ENCODE measurements at places on chromosomes 5 and 9. TPM values are rescaled to one million over a fixed set of nuclear protein-coding genes. Genes with fewer than 3 reads are reported as not detected.

PCDHA9 gene
- total RNA-seq: not detected

TLX3 gene
- not detected for total RNA-seq

MYMK gene
- not detected for total RNA-seq

NTRK2 gene
- 1.6 TPM for total RNA-seq

ADAMTS16 gene
- not detected for total RNA-seq

GRXCR2 gene
- not detected for total RNA-seq

NR6A1 gene
- 1.8 TPM for total RNA-seq

ANKDD1B gene
- 0.48 TPM for total RNA-seq

AMBP gene
- total RNA-seq: not detected

OR13C2 gene
- not detected for total RNA-seq

KCNMB1 gene
- total RNA-seq: not detected

DNA sequence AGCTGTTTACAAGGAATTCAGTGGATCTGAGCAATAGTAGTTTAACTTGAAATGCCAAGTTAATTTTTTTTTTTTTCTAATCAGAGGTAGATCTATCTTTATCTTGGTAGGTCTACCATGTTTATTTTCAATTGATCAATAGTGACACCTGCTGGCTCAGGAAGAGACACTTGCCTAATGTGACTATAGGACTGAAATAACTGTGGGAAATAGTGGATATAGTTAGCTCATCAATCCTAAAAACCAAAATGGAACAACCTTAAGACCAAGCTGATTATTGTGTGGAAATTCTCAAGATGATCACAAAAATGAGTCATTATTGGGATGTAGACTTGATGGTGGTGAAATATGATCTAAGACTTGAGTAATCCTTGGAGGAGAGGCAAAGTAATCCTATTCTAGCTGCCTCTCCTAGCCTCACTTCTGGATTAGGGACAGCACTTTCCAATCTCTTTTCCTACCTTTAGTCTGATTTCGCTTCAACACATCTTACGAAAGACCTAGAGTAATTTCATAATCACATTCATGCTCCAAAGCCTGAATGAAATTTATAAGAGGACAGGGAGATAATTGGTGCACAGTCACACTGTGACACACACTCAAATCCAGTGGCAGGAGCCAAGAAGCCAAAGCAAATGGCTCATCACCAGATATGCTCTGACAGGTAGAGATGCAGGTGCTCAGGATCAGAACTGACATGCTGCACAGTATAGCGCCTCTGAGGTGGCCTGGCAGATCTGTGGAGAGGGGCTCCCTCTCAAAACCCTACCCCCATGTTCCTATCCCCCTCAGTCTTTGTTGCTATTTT is 156.3 kb downstream of the HMHB1 start:
- no peaks in the 10 kb centered on the region for H3K36me3 ChIP-seq
- no peak for DNase-seq
- peaks cover 30% of the 10 kb centered on the region for H3K27me3 ChIP-seq
- H3K27ac ChIP-seq: no peak overlapping the region

GRCh38 chr9:5622016-5622415 is 6.9 kb upstream of the RIC1 start:
- peaks cover 28% of the 10 kb centered on the region for H3K36me3 ChIP-seq
- peaks cover 42% of the 10 kb centered on the region for H3K4me1 ChIP-seq
- no peaks in the 10 kb centered on the region for H3K27me3 ChIP-seq
- no peak overlapping the region for H3K27ac ChIP-seq
- no peak overlapping the region for H3K4me3 ChIP-seq

DNA sequence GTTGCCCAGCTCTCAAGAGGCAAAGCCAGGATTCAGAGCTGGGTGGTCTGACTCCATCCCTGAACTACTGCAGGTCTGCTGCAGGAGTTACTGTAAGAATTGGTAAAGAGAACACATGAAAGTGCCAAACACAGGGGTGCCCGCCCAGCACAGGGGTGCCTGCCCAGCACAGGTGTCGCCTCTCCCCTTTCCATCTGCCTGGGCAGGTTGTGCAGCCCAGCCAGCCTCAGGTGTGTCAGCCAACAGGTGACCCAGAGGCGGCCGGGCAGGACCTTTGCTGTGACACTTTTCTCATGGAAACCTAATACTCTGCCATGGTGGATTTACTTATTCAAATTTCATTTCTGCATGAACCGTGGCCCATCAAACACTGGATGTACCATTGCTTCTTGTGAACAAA is 289.7 kb upstream of the IRX4 start:
- H3K4me1 ChIP-seq: no peaks in the 10 kb centered on the region
- no peaks in the 10 kb centered on the region for H3K27me3 ChIP-seq
- H3K4me3 ChIP-seq: no peak overlapping the region
- DNase-seq: no peak

DNA sequence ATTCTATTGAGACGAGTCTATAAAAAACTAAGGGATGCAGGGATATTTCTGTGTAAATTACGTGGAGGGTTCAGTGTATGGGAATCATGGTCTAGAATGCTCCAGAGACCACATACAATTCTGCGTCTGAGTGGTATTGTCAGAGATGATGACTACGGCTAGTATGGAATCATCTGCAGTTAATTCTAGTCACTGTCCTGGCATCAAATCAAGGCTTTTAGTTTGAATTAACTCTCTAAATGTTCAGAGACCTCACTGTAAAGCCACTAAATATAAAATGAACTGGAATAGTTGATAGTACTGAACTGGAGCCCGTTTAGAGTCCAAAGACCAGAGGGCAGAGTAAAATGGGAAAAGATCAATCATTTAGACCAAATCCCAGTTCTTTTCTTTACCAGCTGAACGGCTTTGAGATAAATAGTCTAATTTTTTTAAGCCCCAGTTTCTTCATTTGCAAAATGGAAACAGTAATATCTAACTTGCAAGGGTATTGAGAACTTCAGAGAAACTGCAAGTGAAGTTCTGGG is 599.8 kb downstream of the EBF1 start:
- no peak for DNase-seq
- H3K4me1 ChIP-seq: no peaks in the 10 kb centered on the region
- H3K27ac ChIP-seq: no peak overlapping the region
- no peaks in the 10 kb centered on the region for H3K27me3 ChIP-seq
- no peaks in the 10 kb centered on the region for H3K36me3 ChIP-seq
- H3K4me3 ChIP-seq: no peak overlapping the region

DNA sequence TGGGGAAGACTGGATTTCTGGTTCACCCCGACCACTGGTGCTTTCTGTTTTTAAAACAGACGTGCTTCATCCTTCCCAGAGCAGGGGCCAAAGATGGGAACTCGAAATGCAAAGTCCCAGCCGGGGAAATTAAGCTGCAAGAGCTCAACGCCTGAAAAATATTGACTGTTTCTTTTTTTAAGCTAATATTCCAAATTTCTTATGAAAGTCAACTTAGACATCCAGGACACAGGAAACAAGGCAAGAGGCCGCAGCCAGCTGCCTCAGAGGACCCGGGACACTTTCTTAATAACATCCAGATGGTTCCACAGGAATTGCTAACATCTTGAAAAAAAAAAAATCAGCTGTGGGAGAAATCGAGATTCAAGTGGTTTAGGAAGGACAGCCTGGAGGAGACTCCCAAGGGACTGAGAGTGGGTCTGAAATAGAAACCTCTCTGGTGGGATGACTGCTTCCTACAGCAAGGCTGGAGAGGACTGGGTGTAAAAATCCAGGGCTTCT is 144.9 kb downstream of the FGF1 start:
- peaks cover 7% of the 10 kb centered on the region for H3K27me3 ChIP-seq
- no peaks in the 10 kb centered on the region for H3K36me3 ChIP-seq
- no peak overlapping the region for H3K27ac ChIP-seq
- DNase-seq: no peak
- H3K4me1 ChIP-seq: no peaks in the 10 kb centered on the region

DNA sequence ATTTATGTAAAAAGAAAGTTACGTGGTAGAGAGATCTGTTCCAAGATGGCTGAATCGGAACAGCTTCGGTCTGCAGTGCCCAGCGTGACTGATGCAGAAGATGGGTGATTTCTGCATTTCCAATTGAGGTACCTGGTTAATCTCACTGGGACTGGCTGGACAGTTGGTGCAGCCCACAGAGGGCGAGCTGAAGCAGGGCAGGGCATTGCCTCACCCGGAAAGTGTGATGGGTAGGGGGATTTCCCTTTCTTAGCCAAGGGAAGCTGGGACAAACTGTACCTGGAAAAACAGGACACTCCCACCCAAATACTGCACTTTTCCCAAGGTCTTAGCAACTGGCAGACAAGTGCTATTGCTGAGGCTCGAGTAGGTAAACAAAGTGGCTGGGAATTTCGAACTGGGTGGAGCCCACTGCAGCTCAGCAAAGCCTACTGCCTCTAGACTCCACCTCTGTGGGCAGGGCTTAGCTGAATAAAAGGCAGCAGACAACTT is 13.1 kb upstream of the HSD17B4 start:
- H3K27me3 ChIP-seq: peaks cover 34% of the 10 kb centered on the region
- peak overlapping the region; percentile 68 for H3K4me3 ChIP-seq
- H3K36me3 ChIP-seq: no peaks in the 10 kb centered on the region
- no peak for DNase-seq
- H3K4me1 ChIP-seq: peaks cover 8% of the 10 kb centered on the region

GRCh38 chr5:180208038-180208434 is 975 bp downstream of the RASGEF1C start:
- no peak for DNase-seq
- H3K36me3 ChIP-seq: no peaks in the 10 kb centered on the region
- H3K27me3 ChIP-seq: peaks cover 25% of the 10 kb centered on the region

DNA sequence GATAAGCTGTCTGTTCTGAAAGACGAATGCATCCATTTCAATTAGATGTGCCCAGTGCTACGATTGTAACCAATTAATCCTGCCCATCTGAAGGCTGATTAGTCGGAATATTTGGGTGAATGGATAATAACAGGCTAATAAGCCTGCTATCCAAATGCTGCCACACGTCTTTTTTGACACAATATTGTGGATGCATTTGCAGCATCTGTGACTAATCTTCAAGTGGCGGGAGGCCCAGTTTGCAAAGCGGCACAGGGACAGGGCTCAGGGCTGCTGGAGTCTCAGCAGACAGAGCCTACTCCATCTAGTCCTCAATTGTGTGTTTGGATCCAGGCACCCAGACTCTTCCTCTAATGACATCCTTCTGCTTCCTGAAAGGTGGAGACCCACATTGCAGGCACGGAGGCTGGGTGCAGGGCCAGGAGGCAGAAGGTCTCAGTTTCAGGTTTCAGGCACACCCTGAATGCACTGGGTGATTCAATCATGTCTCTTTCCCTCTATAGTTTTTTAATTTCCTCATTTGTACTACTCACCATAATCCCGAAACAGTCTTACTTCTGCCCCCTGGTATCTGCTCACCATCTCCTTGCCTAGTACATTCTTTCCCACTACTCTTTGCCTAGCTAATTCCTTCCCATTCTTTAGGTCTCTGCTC is 169.6 kb downstream of the ASTN2 start:
- no peaks in the 10 kb centered on the region for H3K36me3 ChIP-seq
- H3K4me1 ChIP-seq: peaks cover 2% of the 10 kb centered on the region
- DNase-seq: no peak
- H3K4me3 ChIP-seq: no peak overlapping the region

DNA sequence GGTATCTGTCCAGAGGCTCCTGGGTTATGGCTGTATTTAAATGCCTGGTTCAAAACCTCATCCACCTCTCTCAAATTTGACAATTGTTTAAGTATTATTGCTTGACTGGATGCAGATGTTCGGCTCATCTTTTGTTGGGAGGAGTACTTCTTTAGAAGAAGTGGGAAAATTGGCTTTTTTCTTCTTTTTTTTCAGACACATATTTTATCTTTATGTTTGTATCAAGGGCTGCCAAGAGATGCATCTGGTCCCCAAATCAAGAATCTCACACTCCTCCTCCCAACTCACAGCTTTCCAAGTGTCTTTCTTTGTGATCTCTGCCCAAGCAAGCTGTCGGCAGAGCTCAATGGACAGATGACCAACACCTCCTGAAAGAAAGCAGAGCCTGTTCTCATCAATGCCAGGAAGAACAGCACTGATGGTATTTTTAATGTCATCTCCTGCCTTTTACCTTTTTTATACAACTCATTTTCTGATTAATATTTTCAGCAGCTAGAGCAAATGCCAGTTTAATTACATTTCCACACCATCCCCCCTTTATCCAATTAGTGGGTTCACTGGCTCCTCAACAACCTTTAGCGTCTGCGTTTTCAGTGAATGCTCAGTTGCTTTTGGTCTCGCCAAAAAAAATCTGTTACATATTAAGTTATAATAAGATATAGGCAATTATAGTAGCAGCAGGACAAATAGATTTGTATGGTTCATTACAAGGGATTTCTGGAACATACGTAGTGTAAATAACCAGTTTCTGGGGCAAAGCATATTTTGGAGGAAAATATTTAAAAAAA is 110.3 kb upstream of the SLIT3 start:
- no peaks in the 10 kb centered on the region for H3K36me3 ChIP-seq
- H3K4me1 ChIP-seq: no peaks in the 10 kb centered on the region
- H3K4me3 ChIP-seq: no peak overlapping the region

GRCh38 chr9:7859701-7860334 is 60.2 kb upstream of the DMAC1 start:
- no peak for DNase-seq
- no peaks in the 10 kb centered on the region for H3K36me3 ChIP-seq
- no peak overlapping the region for H3K4me3 ChIP-seq
- H3K4me1 ChIP-seq: no peaks in the 10 kb centered on the region
- no peak overlapping the region for H3K27ac ChIP-seq

GRCh38 chr5:169861934-169862333 is 118.4 kb downstream of the INSYN2B start:
- no peak overlapping the region for H3K27ac ChIP-seq
- peaks cover 29% of the 10 kb centered on the region for H3K36me3 ChIP-seq
- no peak for DNase-seq
- H3K4me1 ChIP-seq: peaks cover 31% of the 10 kb centered on the region

- no peak overlapping the region for H3K4me3 ChIP-seq
- H3K36me3 ChIP-seq: no peaks in the 10 kb centered on the region
- H3K27ac ChIP-seq: no peak overlapping the region
- H3K27me3 ChIP-seq: no peaks in the 10 kb centered on the region
Observed at GRCh38 chr9:113957351-113957750, 81.2 kb downstream of the ZNF618 start.

DNA sequence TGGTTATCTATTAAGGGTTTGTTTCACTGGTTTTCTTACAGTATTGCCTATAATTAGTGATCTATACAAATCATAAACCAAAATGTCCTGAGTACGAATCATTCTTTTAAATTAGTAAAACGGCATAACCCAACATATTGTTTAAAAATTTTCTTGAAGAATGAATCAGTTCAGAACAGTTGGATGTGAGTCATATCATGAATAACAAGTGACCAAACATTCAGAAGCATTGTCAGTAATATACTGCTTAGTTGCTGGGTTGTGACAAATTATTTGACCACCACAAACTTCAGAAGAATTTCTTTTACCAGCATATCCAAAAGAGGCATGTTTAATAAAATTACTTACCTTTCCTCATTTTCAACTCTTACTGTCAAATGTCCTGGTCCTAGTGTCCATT is 111.2 kb downstream of the UNC13B start:
- peaks cover 15% of the 10 kb centered on the region for H3K4me1 ChIP-seq
- H3K4me3 ChIP-seq: no peak overlapping the region
- H3K36me3 ChIP-seq: no peaks in the 10 kb centered on the region
- peaks cover 5% of the 10 kb centered on the region for H3K27me3 ChIP-seq
- H3K27ac ChIP-seq: no peak overlapping the region

- peaks cover 29% of the 10 kb centered on the region for H3K4me1 ChIP-seq
- H3K36me3 ChIP-seq: peaks cover 8% of the 10 kb centered on the region
- no peak overlapping the region for H3K27ac ChIP-seq
- no peaks in the 10 kb centered on the region for H3K27me3 ChIP-seq
- no peak overlapping the region for H3K4me3 ChIP-seq
Observed at GRCh38 chr9:20016611-20017010, 227.8 kb upstream of the SLC24A2 start.
